NCI-H446 (cell line): ENCODE measurements at places on chromosomes 3 and 15.

GRCh38 chr15:70320482-70320881, 222.8 kb upstream of the TLE3 start:
- DNase-seq, result no peak

DNA sequence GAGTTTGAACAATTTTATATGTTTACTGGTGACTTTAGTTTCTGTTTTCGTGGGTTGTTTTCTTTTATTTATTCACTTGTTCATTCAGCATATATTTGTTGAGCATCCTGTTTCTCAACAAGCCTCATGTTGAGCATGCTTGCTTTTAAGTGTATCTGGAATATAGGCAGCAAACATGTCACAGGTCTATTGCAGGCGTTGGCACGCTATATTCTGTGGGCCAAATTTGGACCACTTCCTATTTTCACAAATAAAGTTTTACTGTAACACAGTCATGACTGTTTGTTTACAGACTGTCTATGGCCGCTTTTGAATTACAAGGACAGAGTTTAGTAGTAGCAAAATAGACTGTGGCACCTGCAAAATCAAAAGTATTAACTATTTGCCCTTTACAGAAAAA, 89.6 kb downstream of the THRB start:
- no peak for DNase-seq

- DNase-seq, result no peak
These were observed 21.4 kb upstream of the PLSCR5 start for GRCh38 chr3:146626403-146627122.

DNA sequence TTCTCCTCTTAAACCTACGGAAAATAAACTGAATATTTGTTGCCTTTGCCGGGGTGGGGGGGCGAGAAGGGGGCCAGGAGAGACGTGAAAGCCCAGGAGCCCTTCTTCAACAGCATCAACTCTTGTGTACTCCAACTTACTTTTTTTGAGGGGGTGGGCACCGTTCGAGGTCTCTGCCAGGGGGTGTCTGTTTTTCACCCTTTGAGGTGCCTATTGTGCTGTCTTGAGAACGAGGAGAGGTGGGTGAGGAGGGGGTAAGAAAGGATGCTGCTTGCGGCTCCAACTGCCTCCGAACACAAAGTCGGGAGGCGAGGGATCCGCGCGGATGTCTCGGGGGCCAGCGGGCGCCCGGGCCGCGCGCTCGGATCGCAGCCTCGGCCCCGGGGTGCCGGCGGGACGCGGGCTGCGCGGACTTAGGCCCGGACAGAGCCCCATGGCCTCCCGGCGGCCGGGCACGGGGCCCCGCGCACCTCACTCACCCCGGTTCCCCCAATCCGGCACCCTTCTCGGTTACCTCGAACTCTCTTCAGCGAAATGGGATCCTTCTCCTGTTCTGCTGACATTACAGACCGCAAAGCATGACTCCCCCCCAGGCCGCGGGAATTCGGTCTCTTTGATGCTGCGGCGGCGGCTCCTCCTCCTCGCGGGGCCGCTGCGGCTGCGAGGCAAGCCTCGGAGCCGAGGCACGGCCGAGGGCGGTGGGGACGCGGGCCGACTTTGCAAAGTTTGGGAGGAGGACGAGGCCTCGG, 650 bp downstream of the PYGO1 start:
- peak; percentile 28 for DNase-seq

DNA sequence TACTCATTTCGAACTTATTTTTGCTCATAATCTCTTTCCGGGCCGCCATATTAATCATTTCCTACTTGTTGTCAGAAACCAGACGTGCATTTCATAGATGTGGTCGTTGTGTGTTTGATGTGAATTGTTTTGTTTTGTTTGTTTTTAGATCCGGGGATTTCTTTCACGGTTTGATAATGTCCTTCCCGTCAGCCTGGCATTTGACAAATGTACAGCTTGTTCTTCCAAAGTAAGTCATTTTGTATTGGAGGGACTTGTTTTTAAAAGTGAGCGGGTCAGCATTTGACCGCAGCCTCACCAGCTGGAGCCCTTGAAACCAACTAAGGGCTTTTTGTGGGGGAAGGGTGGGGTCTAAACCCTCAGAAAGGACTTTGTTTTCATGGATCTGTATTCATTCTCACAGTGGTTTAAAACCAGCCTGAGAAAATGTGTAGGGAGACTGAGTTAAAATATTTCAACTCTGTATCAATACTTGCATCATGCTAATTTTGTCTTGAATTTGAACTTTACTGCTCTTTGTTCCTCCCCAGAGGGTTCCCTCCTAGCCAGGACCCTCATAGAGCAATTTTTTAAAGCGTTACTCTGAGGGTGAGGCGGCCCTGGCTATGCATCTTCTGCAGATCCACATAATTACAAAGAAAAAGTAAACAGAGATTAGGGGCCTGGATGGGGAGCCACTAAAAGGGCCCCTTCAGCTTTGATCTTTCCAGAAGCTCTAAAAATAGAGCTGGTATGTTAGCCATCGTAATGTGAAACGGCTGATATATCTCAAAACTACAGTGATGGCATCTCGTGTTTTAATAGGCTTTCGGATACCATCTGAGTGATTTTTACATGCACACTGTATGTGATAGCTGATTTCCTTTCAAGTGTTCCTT, 107.9 kb downstream of the ATG7 start:
- no peak for DNase-seq

DNA sequence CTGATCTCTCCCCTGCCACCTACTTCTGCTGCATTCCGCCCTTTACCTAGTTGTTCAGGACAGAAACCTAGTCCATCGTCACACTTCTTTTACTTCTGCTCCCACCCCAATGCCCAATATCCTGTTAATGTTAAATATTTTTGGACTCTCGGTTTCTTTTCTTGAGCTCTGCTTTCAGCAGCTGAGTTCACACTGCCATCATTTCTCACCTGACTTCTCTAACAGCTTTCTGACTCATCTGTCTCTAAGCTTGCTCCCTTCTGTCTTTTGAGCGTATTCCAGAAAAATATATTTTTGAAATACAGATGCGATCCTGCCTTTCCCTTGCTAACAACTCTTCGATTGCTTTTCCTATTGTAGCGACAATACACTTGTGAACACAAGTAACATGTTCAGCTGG, 183.4 kb downstream of the KLHL25 start:
- DNase-seq, result no peak

GRCh38 chr15:76100361-76100760, 40.6 kb downstream of the TMEM266 start:
- no peak for DNase-seq

DNA sequence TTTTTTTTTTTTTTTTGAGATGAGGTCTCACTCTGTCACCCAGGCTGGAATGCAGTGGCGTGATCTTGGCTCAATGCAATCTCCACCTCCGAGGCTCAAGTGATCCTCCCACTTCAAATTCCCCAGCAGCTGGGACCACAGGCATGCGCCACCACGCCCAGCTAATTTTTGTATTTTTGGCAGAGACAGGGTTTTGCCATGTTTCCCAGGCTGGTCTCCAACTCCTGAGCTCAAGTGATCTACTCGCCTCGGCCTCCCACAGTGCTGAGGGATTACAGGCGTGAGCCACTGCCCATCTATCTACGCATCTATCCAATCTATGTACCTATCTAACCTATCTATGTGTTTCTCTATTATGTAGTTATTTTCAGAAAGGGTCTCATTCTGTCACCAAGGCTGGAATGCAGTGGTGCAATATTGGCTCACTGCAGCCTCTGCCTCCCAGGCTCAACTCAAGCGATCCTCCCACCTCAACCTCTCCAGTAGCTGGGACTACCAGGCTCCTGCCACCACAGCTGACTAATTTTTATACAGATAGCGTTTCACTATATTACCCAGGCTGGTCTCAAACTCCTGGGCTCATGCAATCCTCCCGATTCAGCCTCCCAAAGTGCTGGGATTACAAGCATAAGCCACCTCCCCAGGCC, 20.2 kb upstream of the GPX1 start:
- DNase-seq, result no peak

GRCh38 chr3:141738891-141739363, 829 bp downstream of the RNF7 start:
- DNase-seq, result no peak

GRCh38 chr15:65580287-65580686, 30.6 kb downstream of the INTS14 start:
- DNase-seq, result no peak

DNA sequence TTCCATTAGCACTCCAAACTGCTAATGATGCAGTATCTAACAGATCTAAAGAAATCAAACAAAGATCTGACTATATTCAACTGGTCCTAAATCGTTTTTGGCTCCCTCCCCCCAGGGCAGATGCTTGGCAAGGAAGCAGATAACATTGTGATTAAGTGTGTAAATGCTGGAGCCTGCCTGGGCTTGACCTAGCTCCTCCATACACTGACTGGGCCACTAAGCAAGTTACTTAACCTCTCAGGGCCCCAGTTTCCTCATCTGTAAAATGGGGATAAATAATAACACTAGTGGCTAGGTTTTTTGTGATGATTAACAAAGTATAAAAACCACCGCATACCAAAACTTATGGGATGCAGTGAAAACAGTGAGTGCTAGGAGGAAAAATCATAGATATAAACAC, 9.2 kb downstream of the EID1 start:
- DNase-seq, result no peak

DNA sequence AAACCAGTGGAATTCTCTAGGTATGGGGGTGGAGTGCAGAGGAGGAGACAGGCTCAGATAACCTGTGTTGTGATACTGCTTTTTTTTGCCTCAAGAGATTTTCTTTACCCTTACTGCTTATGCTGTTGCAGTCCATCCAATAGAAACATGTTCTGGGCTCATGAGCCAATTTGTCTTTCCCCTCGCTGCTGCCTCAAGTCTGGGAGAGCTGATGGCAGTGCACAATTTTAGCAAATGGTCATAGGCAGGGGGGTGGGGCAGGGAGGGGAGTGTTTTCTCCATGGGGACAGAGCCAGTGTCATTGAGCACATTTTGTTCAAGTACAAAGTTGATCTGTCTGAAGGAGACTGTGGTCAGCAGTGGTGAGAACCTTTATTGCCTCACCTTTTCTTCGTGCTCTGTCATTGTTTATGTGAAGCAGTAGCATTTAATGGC, 134.9 kb downstream of the MBNL1 start:
- DNase-seq, result no peak

DNA sequence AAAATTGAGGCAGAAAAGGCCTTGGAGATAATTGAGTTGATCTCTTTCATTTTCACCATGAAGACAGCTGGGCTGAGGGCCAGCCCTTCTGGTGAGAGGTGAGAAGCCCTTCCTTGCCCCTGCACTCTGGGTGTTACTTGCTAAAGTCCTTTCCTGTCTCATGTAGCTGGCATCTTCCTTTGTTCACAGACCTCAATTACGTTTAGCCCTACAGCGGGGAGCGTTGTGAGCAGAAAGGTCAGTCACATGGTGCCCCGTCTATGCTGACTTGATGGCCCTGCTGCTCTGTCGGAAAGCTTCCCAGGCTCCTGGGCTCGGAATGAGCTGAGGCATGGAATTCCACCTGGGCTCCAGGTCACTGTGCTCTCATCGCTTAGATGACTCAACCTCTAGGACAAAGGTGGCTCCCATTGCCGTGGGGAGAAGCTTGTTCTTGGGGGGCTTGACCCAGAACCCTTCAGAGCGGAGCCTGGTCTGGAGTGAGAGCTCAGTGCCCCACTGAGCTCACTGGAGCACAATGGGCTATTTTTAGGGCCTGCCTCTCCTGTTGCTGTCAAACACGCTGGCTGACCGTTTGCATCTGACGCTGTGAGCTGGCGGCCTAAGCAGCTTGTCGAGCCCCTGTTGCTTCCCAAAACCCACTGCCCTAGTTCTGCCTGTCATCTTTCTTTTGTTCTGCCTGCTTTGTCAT, 47.0 kb downstream of the RPLP1 start:
- no peak for DNase-seq

- no peak for DNase-seq
These were observed 129.3 kb upstream of the FEZF2 start for GRCh38 chr3:62502315-62503300.

- no peak for DNase-seq
These were observed 29.5 kb downstream of the NANOGP8 start for GRCh38 chr15:35055416-35056105.

GRCh38 chr3:196399485-196399945, 32.7 kb downstream of the UBXN7 start:
- DNase-seq, result no peak

GRCh38 chr3:112751564-112752512, 94.8 kb downstream of the CD200R1L start:
- no peak for DNase-seq
